ENCODE measurements at places on chromosomes 1 and 21.

GRCh38 chr21:45145146-45145545 lies 70.8 kb downstream of the ADARB1 start:
- no peak for DNase-seq

DNA sequence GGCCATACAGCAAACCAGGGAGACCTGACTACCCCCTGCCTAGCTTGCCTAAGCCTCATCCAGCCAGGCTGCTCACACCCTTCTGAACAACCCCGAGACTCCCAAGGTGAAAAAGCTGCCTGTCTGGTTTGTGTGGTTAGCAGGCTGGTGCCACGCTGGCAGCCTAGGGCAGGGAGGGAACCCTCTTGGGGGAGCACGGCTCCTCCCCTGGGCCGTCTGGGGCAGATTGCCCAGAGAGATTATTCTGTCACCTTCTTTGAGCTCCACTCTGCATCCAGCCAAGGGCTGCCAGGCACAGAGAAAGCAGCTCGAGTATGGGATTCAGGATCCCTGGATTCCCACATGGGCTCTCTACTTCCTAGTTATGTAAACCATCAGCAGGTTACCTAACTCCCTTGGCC lies 27.5 kb upstream of the TCEA3 start:
- DNase-seq = no peak

DNA sequence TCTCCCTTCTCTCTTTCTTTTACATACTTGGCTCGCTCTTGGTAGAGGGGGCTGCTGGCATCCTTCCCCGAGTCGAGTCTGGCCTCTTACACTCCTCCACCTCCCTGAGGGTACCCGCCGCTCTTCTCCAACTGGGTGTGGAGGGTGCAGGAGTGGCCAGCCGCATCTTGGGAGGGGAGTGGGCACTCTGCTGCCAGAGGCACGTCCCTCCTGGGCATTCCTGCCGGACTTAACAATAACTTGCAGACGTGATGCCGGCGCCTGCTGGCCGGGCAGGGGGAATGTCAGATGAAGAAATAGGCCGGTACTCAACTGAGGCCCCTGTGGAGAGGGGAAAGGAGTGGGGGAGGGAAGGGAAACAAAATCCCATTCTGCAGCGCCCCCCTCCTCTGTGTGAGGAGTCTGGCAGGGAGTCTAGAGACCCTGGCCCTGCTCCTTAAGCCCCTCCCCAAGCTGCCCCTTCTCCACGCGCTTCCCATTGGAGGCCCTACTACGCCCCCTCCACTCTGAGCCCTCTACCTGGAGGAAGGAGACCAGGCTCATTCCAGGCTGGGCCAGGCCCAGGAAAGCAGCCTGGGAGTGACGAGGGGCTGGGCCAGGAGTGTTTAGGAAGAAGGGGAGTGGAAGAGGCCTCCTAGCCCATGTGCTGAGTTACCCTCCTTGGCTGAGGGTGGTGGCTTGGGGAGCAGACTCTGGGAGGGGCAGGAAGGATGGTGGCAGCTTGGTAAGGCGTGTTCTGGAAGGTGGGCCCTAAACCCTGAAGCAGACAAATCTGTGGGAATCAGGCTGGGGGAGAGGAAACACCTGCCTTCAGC lies 1.8 kb downstream of the ATP2B4 start:
- DNase-seq = no peak

GRCh38 chr1:235127732-235128455 lies 743 bp downstream of the TOMM20 start:
- DNase-seq = no peak

GRCh38 chr1:44377925-44378784 lies 23.1 kb upstream of the ERI3 start:
- no peak for DNase-seq

GRCh38 chr1:9419369-9420041 lies 119.8 kb upstream of the SLC25A33 start:
- DNase-seq = no peak
